ENCODE measurements at places on chromosomes 5 and 9.

GRCh38 chr9:107243742-107244141, 39.3 kb upstream of the RAD23B start:
- DNase-seq, result no peak

DNA sequence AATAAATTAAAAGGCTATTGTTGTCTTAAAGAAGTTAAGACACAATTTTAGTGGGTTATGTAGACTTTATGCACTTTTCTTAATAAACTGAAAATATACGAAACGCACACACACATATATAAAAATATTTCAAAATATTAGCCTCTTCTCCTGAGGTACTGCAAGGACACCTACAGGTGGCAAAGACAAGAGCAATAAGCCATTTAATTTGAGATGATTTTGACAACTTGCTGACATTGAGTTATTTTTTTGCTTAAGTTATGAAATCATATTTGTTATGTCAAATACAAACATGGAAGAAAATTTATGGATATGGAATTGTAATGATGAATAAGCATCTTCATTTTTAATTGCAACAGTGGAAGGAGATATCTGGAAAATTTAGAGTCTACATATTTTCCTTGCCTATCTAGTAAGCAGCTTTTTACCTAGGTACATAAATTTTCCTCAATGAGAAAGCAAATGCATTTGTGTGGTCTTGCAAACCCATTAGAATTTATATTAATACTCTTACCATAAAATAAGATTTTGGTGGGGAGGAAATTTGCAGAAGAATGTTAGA, 301.6 kb downstream of the ISL1 start:
- DNase-seq, result no peak

DNA sequence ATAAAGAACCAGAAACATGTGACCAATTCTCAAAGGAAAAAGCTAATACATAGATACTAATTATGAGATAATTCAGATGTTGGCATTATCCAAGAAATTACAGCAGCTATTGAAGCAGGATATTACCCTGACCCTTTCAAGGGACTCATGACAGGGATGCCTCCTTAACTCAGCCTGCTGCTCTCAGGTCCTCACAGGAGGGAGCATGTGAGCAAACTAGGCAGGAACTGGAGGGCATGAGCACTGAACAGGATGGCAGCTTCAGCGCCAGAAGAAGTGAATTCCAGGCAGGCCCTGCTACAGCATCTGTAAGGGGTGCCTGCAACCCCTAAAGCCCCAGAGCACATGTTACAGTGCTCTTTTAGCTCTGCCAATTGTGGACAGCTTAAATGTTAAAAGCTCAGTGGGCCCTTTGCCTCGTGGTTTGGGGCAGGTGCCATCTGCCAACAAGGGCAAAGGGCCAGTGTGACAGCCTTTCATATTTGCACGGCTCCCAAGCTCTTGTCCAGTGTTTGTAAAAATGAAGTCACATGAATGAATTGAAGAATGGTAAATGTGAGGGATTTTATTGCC, 464.7 kb upstream of the COX7C start:
- DNase-seq, result no peak

GRCh38 chr5:87129046-87129445, 138.6 kb upstream of the RASA1 start:
- DNase-seq, result no peak

DNA sequence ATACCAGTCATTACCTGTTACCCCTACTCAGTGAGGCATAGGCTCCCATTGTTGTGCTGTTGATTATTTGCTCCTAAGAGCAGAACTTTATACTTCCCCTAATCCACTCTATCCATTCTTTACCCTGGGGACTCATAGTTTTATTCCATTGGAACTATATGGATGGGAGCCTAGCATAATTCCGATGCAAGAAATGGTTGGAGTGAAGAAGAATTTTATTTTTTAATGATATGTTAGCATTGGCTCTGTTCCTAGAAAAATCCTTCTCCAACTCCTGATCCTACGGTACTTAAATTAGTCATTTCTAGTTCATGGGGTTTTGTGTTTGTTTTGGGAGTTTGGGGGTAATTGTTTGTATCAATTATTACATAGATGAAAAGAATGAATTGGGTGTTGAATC, 191.5 kb downstream of the GOLPH3 start:
- DNase-seq, result no peak

DNA sequence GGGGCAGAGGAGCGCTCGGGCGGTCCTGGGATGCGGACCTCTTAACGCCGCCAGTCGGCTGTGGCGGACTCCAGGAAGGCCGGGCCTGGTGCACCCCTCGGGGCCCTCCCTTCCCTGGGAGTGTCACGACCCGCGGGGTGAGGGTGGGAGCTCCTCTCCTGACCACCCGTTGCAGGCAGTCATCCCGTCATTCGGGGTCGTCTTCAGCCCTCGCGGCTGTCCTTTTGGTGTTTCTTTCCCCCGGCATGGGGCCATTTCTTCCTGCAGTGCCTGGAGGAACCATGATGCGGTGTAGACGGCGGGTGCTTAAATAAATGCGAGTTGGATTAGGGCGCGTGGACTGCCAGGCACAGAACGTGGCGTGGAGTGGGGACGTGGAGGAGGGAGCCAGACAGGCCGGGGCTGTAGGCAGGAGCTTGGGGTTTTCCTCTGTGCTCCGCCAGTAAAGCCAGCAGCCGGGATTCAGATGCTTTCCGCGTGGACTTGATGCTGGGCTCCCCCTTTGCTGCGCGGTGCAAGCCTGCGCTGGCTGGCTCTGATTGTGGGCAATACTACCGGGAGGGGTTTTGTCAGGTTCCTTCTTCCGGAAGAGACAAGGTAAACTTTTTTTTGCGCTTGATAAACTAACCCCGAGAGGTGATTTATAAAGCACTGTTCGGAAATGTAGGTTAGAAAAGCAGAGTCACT, 868 bp downstream of the KDM4C start:
- DNase-seq, result peak; percentile 37

- no peak for DNase-seq
Observed at GRCh38 chr9:132404228-132404881, 2.3 kb downstream of the TTF1 start.

GRCh38 chr5:53008751-53009150, 19.6 kb downstream of the ITGA2 start:
- DNase-seq, result no peak

DNA sequence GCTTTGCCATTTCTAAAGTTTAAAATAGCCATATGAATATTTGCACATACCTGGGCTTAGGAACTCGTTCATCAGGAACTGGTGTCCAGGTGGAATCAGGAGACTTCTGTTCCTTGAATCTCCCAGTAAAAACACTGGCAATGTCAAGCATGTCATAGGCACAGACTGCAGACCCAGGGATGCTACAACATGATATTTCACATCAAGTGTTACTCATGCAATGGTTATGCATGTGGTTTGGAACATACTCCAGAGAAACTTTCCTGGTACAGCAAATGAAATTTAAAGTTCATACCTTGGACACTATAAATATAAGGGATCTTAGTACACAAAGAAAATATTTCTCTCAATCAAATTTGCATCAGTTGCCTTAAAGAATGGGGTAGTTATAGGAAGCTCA, 92.2 kb downstream of the SEMA6A start:
- DNase-seq, result no peak

DNA sequence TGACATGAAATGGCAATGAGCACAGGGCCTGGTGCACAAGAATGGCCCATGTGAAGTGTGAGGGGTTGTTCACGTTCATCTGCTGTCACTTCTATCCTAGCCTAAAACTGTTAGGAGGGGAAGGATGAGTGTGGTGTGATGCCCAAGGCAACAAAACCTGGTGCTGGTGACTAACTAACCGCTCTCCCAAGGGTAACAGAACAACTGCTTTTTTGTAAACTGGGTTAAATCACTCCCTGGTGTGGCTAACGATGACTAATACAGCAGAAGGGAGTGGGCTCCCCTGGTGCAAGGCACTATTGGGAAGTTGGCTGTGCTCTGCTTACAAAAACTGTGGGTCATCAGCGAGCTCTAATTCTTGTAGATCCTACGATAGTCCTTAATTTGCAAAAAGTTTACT, 103.2 kb upstream of the VCAN start:
- DNase-seq, result no peak

DNA sequence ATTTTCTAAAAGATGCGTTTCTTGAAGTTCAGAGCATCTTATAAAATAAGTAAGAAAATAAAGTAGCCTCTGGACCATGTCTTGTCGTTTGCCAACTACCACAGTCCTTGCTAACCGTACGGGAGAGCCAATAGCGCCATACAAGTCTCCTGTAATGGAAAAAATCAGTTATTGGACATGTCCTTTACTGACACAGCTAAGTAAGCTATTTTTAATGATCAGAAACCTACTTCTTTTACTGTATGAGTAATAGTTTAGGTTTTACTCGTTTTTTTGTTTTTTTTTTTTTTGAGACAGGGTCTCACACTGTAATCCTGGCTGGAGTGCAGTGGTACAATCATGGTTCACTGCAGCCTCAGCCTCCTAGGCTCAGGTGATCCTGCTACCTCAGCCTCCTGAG, 37.7 kb upstream of the RAPGEF6 start:
- DNase-seq, result no peak

- no peak for DNase-seq
Observed at GRCh38 chr5:59430066-59430685, 463.4 kb downstream of the PDE4D start.

Measured in right lung (tissue), 10 donors.